ENCODE measurements at places on chromosomes 3 and 15. TPM values are rescaled to one million over a fixed set of nuclear protein-coding genes. Genes with fewer than 3 reads are reported as not detected.

CSPG5 gene
- 0.76 TPM for total RNA-seq

TPRG1 gene
- 1.3 TPM for total RNA-seq

GOLGA8T gene
- not detected for total RNA-seq

HDDC3 gene
- total RNA-seq: 10.7 TPM

ZNF502 gene
- total RNA-seq: 0.32 TPM

GOLGA8S gene
- total RNA-seq: not detected

CCDC39 gene
- total RNA-seq: not detected

C15orf62 gene
- 0.17 TPM for total RNA-seq

CPNE4 gene
- 2.7 TPM for total RNA-seq

MYNN gene
- 13.9 TPM for total RNA-seq

CDCP1 gene
- total RNA-seq: 0.71 TPM

RAB27A gene
- total RNA-seq: 4.9 TPM

Measured in glutamatergic neuron (in vitro differentiated cells).